ENCODE measurements at places on chromosomes 5 and 9. TPM values are rescaled to one million over a fixed set of nuclear protein-coding genes. Genes with fewer than 3 reads are reported as not detected.

GRCh38 chr9:97859346-97859745 lies 6.3 kb downstream of the FOXE1 start:
- H3K27ac ChIP-seq: no peak overlapping the region
- no peaks in the 10 kb centered on the region for H3K27me3 ChIP-seq
- H3K36me3 ChIP-seq: no peaks in the 10 kb centered on the region
- no peaks in the 10 kb centered on the region for H3K4me1 ChIP-seq

The CTSV gene
- total RNA-seq: 1.5 TPM

The DRD1 gene
- 0.12 TPM for total RNA-seq

- no peak for DNase-seq
- no peaks in the 10 kb centered on the region for H3K4me1 ChIP-seq
Observed at GRCh38 chr9:97793067-97793466, 60.0 kb upstream of the FOXE1 start.

DNA sequence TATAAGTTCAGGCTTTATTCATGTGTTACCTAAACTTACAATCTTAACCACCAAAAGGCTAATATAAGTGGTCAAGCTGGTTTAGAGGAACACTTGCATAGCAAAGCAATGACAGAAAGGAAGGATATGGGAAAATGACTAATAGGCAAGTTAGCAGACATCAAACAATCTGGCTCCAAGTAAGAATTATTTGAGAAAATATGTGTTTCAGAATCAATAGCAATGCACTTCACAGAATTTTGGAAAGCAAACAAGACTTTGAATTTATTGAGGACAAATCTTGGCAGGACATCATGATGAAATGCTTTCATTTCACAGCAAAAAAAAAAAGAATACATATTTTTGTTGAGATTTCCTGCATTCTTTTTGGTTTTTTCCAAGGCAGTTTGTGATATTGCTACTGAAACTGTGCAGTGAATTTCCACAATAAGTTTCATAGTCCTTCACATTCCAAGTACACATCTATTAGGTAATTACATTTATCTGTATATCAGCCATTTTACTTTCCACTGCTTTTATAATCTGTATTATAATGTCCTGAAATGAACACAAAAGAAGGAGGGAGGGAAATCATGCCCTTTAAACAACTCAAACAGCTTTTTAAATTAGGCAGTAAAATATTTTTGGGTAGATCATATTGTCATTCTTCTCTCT lies 417.9 kb downstream of the NR2F1-AS1 start:
- DNase-seq: no peak
- no peak overlapping the region for H3K27ac ChIP-seq
- H3K4me3 ChIP-seq: no peak overlapping the region
- peaks cover 3% of the 10 kb centered on the region for H3K4me1 ChIP-seq

The LCN1 gene
- not detected for total RNA-seq

The ADAMTS16 gene
- 8.0 TPM for total RNA-seq

DNA sequence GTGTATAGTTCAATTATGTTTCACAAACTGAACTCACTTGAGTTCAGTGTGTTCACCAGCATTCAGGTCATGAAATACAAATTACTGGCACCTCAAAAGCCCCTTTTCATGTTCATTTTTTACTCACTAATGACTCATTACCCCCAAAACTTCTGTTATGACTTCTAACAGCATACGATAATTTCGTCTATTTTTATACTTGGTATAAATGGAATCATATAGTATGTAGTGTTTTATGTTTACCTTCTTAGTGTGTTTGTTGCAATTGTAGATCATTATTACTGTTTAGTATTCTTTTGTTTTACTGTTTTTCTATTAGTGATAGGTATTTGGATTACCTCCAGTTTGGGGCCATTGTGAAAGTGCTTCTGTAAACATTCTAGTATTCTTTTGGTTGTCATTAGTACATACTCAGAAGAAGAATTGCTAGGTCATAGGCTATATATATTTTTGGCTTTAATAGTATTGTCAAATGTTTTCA lies 33.4 kb downstream of the DDX4 start:
- H3K27ac ChIP-seq: no peak overlapping the region
- H3K36me3 ChIP-seq: no peaks in the 10 kb centered on the region
- H3K4me3 ChIP-seq: no peak overlapping the region
- H3K27me3 ChIP-seq: no peaks in the 10 kb centered on the region
- H3K4me1 ChIP-seq: no peaks in the 10 kb centered on the region

DNA sequence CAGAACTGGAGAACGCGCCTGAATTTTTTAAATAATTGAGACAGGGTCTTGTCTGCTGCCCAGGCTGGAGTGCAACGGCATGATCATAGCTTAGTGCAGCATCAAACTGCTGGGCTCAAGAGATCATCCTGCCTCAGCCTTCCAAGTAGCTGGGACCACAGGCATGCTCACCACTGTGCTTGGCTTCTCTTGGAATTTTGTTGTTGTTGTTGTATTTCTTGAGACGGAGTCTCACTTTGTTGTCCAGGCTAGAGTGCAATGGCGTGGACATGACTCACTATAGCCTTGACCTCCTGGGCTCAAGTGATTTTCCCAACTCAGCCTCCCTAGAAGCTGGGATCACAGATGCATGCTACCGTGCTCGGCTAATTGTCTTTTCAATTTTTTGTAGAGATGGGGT lies 58.4 kb upstream of the DAB2IP start:
- peaks cover 9% of the 10 kb centered on the region for H3K4me1 ChIP-seq
- H3K4me3 ChIP-seq: no peak overlapping the region
- H3K36me3 ChIP-seq: no peaks in the 10 kb centered on the region
- H3K27me3 ChIP-seq: no peaks in the 10 kb centered on the region

DNA sequence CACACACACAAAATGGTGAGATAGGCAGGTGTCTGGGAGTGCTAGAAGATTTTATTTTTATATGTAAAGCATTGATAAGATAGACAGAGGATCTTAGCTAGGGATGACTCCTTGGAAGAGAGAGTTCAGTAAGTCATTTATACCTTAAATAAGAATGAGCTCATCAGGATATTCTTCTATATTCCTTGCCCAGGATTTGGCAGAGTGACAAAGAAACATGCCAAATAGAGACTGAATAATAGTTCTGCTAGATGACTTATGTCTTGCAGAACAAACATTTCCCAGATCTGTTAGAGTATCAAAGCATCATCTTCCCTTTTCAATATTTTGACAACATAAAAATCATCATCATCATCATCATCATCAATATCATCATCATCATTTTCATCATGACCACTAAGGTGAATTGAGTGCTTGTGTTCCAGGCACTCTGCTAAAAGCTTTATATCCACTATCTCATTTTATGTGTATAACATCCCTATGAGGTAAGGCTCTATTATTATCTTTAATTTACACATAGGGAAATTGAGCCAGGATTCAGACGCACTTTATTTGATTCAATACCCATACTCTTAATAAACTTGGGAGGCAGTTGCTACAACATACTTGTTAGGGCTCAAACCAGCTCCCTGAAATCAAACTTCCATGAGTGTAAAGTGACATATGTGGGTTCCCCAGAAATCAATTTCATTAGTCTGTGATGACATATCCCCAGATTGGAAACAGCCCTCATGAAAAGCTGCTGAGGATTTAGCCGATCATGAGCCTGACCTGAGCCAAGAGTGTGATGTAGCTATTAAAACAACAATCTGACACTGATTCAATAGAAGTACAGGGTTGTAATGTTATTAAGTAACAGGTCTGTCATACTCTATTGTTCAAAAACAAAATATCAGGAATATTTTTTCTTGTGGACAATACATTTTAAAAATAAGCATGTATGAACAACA lies 176.3 kb upstream of the SEMA6A start:
- H3K36me3 ChIP-seq: no peaks in the 10 kb centered on the region
- H3K27ac ChIP-seq: no peak overlapping the region
- H3K4me3 ChIP-seq: no peak overlapping the region
- no peak for DNase-seq

DNA sequence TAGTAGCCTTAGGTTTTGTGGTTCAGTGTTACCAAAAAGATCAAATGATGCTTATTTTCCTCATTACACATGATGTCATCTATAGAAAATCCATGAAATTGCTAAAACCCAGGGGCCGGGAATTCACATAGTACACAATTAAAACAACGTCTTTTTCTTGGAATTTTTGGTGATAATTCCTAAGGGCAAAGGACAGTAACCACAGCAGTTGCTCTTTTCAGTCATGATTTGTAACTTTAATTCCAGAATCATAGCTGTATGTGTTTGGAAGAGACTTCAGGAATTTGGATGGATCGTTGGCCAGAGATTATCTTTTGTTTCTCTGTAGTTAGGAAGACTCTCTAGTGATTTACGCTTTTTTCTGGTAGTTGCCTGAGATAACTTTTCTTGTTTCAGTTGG lies 748.7 kb downstream of the TLE4 start:
- no peaks in the 10 kb centered on the region for H3K27me3 ChIP-seq
- no peak overlapping the region for H3K27ac ChIP-seq
- H3K36me3 ChIP-seq: no peaks in the 10 kb centered on the region
- no peak for DNase-seq

The DIPK1B gene
- 23.4 TPM for total RNA-seq

DNA sequence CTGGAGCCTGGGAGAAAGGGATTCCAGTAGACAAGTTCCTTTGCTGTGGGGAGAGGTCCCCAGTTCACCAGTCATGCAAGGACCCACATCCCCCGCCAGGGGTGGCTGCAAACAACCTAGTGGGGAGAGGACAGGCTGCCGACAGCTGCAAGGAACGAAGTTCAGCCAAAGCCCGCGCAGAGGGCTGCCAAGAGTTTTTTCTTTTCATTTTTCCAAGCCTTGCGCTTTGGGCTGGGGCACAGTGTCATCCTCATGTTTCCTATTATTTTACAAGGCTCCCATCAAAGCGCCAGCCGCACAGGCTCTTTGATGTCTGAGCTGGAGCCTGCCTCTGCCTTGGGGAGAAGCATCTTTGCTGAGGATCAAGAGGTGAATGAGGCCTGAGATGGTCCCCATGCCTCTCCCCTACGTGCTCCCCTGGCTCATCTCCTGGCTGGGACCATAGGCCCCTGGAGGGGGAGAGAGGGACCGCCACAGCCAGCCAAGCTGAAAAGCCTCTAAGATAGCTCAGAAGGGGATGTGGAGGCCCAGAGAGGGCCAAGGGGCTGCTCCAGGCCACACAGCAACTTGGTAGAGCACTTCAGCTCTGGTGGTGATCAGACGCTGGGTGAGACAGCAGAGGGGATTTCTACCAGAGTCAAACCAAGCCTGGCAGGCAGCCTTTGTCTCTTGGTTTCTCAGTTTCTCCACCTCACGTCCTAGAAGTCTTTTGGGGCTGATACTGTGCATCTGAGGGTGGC lies 50.4 kb upstream of the SYNPO start:
- H3K4me1 ChIP-seq: peaks cover 23% of the 10 kb centered on the region
- H3K36me3 ChIP-seq: no peaks in the 10 kb centered on the region
- peak overlapping the region; percentile 62 for H3K27ac ChIP-seq

GRCh38 chr9:14323083-14323971 lies 9.4 kb upstream of the NFIB start:
- H3K4me1 ChIP-seq: no peaks in the 10 kb centered on the region
- no peaks in the 10 kb centered on the region for H3K27me3 ChIP-seq
- H3K27ac ChIP-seq: peak overlapping the region; percentile 61
- no peaks in the 10 kb centered on the region for H3K36me3 ChIP-seq
- no peak for DNase-seq
- H3K4me3 ChIP-seq: peak overlapping the region; percentile 68

DNA sequence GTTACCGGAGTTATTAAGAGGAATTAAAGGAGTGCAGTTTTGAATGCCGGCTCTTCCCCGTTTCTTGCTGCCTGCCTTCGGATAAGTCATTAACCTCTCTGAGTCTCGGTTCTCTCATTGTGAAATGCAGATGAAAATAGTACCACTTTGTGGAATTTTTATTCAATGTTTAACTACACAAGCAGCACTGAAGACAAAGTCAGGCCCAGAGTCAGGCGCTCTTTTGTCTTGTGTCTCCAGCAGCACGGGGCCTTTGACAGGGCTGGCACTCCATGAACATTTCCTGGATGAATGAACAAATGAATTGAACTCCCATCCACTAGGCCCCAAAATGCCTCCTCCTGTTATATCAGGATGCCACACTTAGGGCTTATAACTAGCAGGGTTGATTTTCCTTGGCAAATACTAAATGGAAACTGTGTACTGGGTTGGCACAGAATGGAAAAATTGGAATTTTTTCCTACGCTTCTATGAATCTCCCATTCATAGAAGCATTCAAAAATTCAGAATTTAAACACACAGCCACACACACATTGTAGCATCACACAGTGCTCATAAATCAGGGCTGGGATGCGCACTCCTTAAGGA lies 332.8 kb downstream of the MLLT3 start:
- no peaks in the 10 kb centered on the region for H3K4me1 ChIP-seq
- H3K27ac ChIP-seq: no peak overlapping the region
- no peaks in the 10 kb centered on the region for H3K36me3 ChIP-seq
- no peak overlapping the region for H3K4me3 ChIP-seq
- no peak for DNase-seq
- no peaks in the 10 kb centered on the region for H3K27me3 ChIP-seq

The ZFP2 gene
- total RNA-seq: 4.2 TPM

GRCh38 chr9:89404074-89404473 lies 85.8 kb downstream of the SECISBP2 start:
- H3K36me3 ChIP-seq: no peaks in the 10 kb centered on the region
- H3K4me1 ChIP-seq: no peaks in the 10 kb centered on the region
- H3K4me3 ChIP-seq: no peak overlapping the region

- no peak overlapping the region for H3K4me3 ChIP-seq
- H3K36me3 ChIP-seq: no peaks in the 10 kb centered on the region
- H3K27me3 ChIP-seq: no peaks in the 10 kb centered on the region
- no peaks in the 10 kb centered on the region for H3K4me1 ChIP-seq
Observed at GRCh38 chr9:116389541-116390302, 236.1 kb downstream of the PAPPA start.

GRCh38 chr5:57845025-57845424 lies 362.4 kb upstream of the ACTBL2 start:
- H3K27ac ChIP-seq: no peak overlapping the region
- no peaks in the 10 kb centered on the region for H3K4me1 ChIP-seq
- DNase-seq: no peak
- no peaks in the 10 kb centered on the region for H3K36me3 ChIP-seq

GRCh38 chr9:121278477-121279261 lies 10.7 kb downstream of the GSN start:
- no peaks in the 10 kb centered on the region for H3K27me3 ChIP-seq
- DNase-seq: peak; percentile 74
- no peaks in the 10 kb centered on the region for H3K36me3 ChIP-seq
- H3K27ac ChIP-seq: peak overlapping the region; percentile 60
- no peak overlapping the region for H3K4me3 ChIP-seq
- H3K4me1 ChIP-seq: peaks cover 39% of the 10 kb centered on the region

The NUTM2F gene
- total RNA-seq: not detected

The CCL28 gene
- total RNA-seq: 0.82 TPM

DNA sequence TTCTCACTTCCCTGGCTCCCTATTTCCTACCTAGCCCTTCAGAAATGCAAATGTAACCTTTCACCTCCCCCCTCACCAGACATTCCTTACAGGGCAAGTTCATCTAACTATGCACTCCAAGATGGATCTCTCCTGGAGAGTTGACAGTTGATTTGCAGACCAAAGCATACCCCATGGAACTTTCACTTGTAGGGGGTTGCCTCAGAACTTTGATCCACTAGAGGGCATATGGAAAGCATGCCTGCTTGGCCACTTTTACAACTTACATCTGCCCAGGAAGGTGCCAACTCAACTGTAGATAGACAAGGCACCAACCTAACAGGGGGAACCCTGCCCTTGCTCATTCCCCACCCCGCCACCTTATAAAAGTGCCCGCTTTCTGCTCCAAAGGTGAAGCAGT lies 187.8 kb downstream of the NXNL2 start:
- no peak overlapping the region for H3K27ac ChIP-seq
- H3K27me3 ChIP-seq: no peaks in the 10 kb centered on the region
- H3K4me3 ChIP-seq: no peak overlapping the region
- no peaks in the 10 kb centered on the region for H3K36me3 ChIP-seq
